NCI-H1417 treated with DMSO at 0.1 percent for 48 hours (cell line): ENCODE measurements at places on chromosomes 2 and 18.

DNA sequence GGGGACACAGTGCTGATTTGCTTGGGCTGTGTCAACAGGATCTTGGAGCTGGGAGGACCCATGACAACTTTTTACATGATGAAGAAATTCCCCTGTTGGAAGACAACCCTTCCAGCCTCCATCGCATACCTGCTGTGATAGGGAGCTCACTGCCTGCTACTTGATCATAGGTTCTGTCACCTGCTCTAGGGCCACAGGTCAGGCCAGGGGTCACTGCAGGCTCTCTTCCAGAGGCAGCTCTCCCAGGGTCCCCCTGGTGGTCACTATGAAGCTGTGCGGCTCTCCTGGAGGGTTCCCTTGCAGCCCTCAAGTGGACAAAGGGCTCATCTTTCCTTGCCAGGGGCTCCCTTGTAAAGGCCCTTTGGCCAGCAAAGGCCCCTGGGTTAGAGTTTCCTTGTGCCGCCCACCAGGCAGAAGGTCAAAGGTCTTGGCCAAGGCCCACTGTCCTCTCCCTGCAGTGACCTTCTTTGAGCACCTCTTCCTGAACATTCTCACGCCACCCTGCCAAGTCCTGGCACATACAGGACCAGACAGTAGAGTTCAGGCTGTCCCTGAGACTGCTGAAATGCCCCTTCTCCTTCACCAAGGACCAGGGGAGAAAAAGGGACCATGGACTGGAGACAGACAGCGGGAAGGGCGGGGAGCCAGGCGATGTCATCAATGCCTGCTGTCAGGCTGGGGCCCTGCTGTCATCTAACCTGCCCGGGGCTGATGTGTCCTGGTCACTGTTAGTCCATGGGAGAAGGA lies 345.1 kb downstream of the DYSF start:
- no peak for DNase-seq

DNA sequence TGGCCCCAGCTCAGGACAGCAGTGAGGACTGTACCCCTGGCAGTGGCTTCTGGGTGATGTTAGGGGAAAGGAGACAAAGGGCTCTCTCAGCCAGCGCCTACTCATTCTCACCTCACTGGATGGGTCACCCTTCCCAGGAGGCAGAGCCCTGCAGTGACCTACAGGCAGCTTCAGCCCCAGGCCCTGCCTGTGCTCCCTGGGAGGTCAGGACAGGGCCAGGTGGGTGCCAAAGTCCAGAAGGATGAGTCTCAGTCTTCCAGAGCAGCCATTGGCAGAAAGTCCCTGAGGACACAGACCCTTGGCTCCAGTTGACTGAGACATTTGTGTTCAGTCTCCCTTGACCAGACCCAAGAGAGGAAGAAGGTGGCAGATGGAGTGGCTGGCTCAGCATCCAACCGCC lies 75.1 kb downstream of the TEX51 start:
- no peak for DNase-seq

DNA sequence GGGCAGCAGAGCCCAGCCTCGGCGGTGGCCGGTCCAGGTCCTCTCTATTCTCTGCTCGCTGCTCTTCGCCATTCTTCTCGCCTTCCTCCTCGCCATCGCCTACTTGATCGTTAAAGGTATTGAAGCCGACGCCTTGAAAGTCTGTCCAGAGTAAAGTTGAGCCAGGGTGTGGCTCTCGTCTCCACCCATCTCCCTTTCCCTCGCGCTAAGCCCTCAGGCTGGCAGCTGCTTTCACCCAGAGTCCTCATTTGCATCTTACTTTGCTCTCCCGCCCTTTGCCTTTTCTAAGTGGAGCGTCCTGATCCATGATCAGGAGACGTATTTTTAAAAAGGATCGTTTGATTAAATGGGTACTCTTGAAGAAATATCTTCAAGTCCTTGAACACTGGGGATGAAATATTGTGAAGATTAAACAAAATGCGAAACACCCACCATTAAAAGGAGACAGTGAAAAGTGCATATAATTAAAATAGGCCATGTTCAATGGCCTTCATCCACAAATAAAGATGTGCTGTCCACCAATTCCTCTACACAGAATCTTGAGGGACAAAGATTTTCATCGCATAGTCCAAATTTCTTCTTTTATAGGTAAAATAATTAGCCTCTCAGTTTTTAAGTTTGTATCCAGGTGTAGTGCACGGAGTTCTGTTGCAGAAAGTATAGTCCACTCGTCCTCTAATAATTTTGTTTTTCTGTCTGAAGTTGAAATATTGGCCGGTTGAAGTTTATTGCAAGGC lies 657 bp downstream of the ARL6IP6 start:
- DNase-seq = peak; percentile 36

GRCh38 chr2:217667512-217667911 lies 335.3 kb downstream of the TNS1 start:
- DNase-seq = no peak

DNA sequence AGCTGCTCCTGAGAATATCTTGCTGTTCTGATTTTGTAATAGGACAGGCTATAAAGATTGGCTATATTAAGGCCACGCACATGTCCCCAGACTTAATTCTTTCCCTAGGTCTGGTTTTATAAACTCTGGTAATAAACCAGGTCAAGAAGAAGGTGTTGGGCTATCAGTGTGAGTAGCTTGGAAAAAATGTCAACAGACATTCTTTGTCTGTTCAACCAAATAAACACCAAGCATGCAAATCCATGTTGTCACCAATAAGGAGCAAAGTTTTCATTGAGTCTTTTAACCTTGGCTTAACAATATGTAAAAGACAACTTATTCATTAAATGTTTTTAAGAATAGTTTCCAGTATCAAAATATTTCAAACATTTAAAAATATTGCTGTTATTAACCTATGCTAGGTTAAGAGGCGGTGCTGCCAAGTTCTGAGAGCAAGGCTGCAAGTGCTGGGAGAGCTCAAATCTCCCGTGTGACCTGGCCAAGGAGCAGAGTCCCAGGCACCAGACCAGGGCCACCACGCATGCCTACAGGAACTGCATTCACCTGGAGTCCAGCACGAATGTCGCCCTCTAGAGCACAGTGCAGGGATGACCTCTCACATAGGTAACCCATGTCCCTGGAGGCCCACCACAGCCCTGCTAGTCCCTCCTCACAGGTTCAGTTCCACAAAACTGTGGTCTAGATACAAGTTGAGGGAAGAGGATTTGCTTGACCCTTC lies 120.5 kb upstream of the POU3F3 start:
- DNase-seq = no peak

GRCh38 chr2:197369933-197370320 lies 59.3 kb upstream of the ANKRD44 start:
- DNase-seq = no peak

- no peak for DNase-seq
Measured at GRCh38 chr2:108570416-108570815, 36.1 kb downstream of the LIMS1 start.

GRCh38 chr18:3212657-3213056 lies 7.1 kb downstream of the MYOM1 start:
- DNase-seq = no peak

DNA sequence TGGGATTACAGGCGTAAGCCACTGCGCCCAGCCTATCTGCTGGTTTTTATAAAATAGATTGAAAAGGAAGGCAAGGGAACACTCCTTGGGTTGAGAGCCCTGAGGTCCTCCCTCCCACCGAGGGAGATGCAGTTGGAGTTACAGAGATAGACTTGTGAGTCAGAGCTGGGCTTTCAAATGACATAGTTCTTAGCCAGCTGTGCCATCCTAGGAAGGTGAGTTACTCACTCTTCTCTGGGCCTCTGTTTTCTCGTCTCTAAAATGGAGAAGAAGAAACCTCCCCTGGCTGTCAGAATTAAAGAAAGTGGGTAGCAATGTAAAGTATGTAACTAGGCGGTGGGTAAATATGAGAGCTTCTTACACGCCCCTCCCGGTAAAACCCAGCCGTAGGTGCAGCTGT lies 2.4 kb downstream of the LRRFIP1 start:
- no peak for DNase-seq

- peak; percentile 41 for DNase-seq
Measured at GRCh38 chr2:8134473-8134932, 547.4 kb upstream of the ID2 start.

GRCh38 chr2:172640389-172640788 lies 84.5 kb downstream of the PDK1 start:
- DNase-seq = no peak

DNA sequence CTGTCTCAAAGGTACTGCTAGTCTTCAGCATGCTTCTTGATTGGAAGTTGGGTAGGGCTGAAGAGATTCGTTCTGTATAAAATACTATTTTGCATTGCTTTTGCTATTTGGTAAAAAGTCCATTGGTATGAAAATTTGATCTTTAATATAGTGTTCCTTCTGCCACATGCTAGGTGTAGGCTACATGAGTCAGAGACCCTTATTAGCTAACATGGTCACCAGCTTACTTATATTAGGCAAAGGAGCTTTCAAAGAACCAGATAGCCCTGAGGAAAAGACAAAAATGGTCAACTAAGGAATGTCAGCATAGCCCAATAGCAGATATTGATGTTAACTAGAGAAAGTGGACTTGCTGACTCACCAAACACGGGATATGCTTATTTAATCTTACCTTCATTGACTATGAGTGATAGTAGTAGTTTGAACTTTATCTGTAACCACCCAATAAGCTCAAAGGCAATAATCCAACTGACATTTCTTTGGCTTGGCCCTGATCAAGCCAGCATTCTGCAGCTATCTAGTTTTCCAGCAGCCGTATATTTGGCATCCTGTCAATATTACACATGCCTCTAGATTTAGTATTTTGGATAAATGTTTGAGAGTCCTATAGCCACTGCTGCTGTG lies 110.0 kb downstream of the TPGS2 start:
- no peak for DNase-seq

DNA sequence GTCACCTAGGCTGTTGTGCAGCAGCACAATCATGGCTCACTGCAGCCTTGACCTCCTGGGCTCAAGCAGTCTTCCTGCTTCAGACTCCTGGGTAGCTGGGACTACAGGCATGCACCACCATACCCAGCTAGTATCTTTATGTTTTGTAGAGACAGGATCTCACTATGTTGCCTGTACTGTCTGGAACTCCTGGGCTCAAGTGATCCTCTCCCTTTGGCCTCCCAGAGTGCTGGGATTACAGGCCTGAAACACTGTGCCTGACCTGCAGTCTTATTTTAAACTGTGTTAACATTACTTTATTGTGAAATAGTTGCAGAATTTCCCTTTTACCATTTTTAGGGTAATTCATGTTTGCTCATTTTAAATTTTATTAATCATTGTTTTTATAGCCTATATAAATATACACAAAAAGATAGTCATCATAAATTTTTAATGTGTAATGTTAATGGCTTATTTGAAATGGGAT lies 24.6 kb downstream of the EML4 start:
- DNase-seq = no peak

- no peak for DNase-seq
Measured at GRCh38 chr2:80092474-80092873, 212.1 kb downstream of the LRRTM1 start.

- DNase-seq = no peak
Measured at GRCh38 chr2:27993402-27993787, 102.9 kb downstream of the BABAM2 start.

DNA sequence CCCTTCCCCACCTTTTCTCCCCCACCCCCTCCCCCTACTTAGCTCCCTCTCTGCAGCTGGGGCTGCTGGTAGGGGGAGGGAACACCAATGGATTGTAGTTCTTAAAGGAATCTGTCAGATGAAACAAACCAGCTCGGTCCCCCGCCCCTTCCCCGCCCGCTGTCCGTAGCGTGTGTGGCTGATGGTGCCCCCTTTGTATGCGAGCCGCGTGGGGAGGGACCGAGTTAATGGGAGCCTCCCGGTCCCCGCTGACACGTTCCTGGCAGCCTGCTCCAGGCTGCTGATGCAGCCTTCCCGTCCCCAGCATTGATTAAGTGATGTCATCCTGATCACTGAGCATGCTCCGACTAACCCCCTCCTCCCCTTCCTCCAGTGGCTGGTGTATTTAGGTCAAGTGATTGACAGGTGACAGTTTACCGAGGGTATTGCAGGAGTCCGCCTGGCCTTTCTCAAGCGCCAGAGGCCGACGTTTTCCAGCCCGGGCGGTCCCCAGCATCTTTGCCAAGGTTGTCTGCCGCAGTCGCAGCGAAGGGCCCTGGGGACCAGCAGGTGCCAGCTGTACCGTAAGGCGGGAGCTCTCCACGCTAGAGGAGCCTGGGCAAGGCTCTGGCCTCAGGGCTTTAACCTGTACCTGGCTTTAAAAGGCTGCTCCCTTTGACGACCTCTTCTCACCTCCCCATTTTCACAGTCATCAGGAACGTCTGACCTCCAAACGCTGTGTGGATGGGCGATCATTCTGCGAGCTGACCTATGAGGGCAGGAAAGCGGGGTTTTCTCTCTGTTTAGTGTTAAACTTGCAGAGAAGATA lies 1.8 kb downstream of the KIF5C start:
- peak; percentile 71 for DNase-seq

- DNase-seq = no peak
Measured at GRCh38 chr2:85589982-85590791, 5.4 kb upstream of the RNF181 start.

DNA sequence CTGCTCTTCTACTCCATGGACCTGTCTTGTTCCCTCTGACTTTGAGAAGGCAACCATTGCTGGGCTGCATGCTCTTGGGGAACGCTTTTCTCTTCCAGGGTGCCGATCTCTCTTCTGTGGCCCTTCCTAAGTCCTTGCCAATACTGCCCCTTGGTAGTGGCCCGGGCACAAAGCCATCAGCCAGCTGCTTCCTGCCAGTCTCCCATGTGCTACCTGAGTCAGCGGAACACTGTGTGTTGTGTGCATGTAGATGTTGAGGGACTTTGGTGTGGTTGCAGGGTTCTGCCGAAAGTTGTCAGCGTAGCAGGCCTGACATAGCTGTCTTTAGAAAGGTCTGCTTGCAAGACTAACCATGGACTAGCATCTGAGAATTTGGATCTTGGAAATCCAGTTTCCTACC lies 35.4 kb downstream of the MGAT5 start:
- DNase-seq = no peak

DNA sequence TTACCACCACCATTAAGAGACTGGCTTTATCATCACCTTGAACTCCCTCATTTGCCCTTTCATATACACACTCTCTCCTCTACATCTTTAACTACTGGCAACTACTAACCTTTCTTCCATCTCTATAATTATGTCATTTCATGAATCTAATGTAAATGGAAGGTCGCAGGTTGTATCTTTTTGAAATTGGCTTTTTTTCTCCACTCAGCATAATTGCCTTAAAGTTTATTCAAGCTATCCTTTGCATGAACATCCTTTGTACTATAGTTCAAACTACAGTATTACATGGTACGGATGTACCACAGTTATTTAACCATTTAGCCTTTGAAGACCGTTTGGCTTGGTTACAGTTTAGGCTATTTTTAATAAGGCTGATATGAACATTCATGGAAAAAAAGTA lies 129.5 kb upstream of the ZNF804A start:
- DNase-seq = no peak
